Aorta (tissue), 5 donors: ENCODE measurements at places on chromosomes 5 and 9. TPM values are rescaled to one million over a fixed set of nuclear protein-coding genes. Genes with fewer than 3 reads are reported as not detected.

- DNase-seq = no peak
These were observed 28.5 kb downstream of the AOPEP start for GRCh38 chr9:94754976-94755475.

DNA sequence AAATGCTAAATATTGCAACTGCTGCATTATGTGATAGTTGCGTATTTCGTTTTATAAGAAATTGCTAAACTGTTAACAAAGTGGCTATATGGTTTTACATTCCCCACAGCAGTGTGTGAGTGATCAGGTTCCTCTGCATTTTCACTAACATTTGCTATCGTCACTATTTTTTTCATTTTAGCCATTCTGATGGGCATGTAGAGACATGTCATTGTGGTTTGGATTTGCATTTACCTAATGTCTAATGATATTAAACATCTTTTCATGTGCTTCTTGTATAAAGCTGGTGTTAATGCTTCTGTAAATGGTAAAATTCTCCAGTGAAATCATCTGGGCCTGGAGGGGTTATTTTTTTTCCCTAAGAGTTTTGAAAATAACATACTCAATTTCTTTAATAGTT lies 61.6 kb downstream of the ERCC6L2 start:
- DNase-seq = no peak

DNA sequence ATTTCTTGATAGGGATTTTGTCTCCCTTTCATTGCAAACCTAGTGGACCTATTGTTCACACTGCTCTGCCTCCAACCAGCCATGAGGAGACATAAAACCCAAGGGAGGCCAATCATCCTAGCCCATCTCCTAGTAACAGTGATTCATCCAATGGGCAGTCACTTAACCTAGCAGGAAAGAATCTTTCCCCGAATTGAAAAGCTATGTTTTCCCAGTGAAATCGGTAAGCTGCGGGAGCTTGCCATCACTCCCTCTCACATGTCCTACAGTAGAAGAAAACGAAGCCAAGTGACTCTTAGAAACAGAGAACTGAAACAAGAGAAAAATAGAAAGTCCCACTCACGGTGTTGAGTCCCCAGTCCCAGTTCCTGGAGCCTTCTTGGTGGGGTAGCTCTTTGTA lies 123.3 kb downstream of the SUSD1 start:
- DNase-seq = no peak

The GRPEL2 gene
- total RNA-seq = 11.4 TPM

The OTP gene
- total RNA-seq = not detected

The CEL gene
- total RNA-seq = 3.6 TPM
